ENCODE measurements at places on chromosomes 11 and 22.

GRCh38 chr11:106681435-106681834 lies 336.8 kb downstream of the GUCY1A2 start:
- DNase-seq: no peak

- DNase-seq: no peak
These were observed 977 bp upstream of the PGGHG start for GRCh38 chr11:287821-288477.

- no peak for DNase-seq
These were observed 53.7 kb upstream of the SPTBN2 start for GRCh38 chr11:66782726-66783125.

DNA sequence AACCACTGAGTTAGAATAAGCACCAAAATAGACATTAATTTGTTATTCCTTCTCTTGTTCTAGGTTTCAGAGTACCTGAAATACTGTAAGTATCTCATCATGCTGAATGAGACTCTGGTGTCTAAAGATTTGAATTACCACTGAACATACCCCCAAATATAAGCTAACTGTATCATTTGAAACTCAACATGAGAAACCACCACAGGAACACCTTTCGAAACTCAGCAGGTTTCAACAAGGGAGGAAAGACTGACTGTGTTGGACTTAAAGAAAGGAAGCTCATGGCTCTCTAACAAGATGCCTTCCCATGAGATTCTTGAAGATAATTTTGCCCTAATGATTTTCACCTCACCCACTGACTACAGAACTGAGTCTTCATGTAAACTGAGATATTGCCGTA lies 37.0 kb downstream of the PRCP start:
- no peak for DNase-seq

All from hindlimb muscle (tissue), 1 donor.